ENCODE measurements at places on chromosomes 1 and 21. TPM values are rescaled to one million over a fixed set of nuclear protein-coding genes. Genes with fewer than 3 reads are reported as not detected.
A peak's percentile ranks its signal among the peaks of the same experiment; 100 is the strongest.

DEPDC1 gene
- total RNA-seq, result 1.7 TPM

VANGL2 gene
- total RNA-seq, result 11.0 TPM

COL8A2 gene
- 6.4 TPM for total RNA-seq

SPATA17 gene
- not detected for total RNA-seq

NR1I3 gene
- total RNA-seq, result not detected

PIP5K1A gene
- total RNA-seq, result 80.3 TPM

DNA sequence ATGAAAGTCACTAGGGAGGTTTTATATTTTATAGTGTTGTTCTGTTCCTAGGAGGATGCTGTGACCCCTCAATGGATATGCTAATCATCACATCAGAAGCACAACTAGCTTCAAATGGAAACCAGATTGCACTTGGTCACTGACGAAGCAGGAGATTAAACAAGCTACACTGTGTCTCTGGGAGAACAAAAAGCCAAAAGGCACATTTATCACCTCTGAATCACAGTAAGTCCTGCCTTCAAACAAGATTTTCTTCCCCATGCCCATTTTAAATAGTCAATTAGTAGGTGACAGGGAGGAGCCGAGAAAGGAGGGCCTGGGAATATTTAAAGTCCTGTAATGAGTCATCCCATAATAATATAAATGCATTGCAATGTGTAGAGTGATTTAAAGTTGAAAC, 38.1 kb downstream of the RGS2 start:
- H3K4me1 ChIP-seq, result no peaks in the 10 kb centered on the region
- H3K36me3 ChIP-seq, result no peaks in the 10 kb centered on the region
- no peak overlapping the region for H3K4me3 ChIP-seq
- no peak overlapping the region for H3K27ac ChIP-seq

GRCh38 chr1:30535595-30536325, 187.6 kb downstream of the MATN1 start:
- no peaks in the 10 kb centered on the region for H3K4me1 ChIP-seq
- no peaks in the 10 kb centered on the region for H3K36me3 ChIP-seq
- no peak overlapping the region for H3K27ac ChIP-seq
- H3K27me3 ChIP-seq, result no peaks in the 10 kb centered on the region
- no peak for DNase-seq

GRCh38 chr21:42652527-42653230, 742 bp upstream of the PDE9A start:
- H3K4me3 ChIP-seq, result peak overlapping the region; percentile 93
- peaks cover 30% of the 10 kb centered on the region for H3K4me1 ChIP-seq
- peak overlapping the region; percentile 57 for H3K27ac ChIP-seq
- no peaks in the 10 kb centered on the region for H3K36me3 ChIP-seq
- DNase-seq, result no peak
- no peaks in the 10 kb centered on the region for H3K27me3 ChIP-seq

DNA sequence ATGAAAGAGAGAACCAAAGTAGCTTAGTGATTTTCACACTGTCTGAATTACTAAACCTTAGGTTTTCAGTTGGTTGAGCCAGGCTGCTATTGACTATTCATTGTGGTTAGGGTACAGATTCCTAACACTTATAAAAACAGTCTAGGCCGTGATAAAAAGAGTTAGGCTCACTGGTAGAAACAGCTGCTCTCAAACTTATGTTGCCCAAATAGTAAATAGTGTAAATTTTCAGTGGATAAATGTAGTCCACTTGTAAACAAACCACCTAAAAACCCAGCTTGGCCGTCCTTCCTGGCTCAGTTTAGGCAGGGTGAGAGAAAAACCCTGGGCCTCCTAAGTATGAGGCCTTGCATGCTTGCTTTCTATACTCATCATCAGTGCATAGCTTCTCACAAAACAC, 34.9 kb downstream of the ARID1A start:
- H3K27ac ChIP-seq, result no peak overlapping the region
- H3K4me3 ChIP-seq, result no peak overlapping the region
- peaks cover 48% of the 10 kb centered on the region for H3K36me3 ChIP-seq

GRCh38 chr1:223253916-223254315, 110.1 kb downstream of the SUSD4 start:
- H3K36me3 ChIP-seq, result no peaks in the 10 kb centered on the region
- no peak for DNase-seq
- H3K4me1 ChIP-seq, result peaks cover 6% of the 10 kb centered on the region
- H3K27me3 ChIP-seq, result no peaks in the 10 kb centered on the region
- H3K4me3 ChIP-seq, result no peak overlapping the region
- no peak overlapping the region for H3K27ac ChIP-seq

- H3K27ac ChIP-seq, result no peak overlapping the region
- H3K4me1 ChIP-seq, result no peaks in the 10 kb centered on the region
- no peak for DNase-seq
- H3K27me3 ChIP-seq, result no peaks in the 10 kb centered on the region
- no peaks in the 10 kb centered on the region for H3K36me3 ChIP-seq
Measured at GRCh38 chr1:99051611-99052283, 47.1 kb upstream of the PLPPR5 start.

DNA sequence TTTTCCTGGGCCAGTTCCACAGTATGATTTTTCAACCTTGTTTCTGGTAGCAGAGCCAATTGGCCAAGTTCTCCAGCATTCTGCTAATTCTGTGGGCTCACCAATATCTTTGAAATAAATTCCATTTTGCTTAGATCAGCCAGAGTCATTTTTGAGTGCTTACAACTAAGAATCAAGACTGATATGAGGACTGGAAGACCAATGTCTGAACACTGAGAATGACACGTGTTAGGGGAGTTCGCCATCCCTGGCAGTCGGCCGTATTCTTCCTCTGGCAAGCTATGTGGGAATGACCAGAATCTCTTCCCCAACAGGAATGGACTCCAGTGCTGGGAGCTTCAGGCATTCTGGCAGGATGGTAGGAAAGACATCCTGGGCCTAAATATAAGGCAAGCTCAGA, 4.9 kb upstream of the TENT5C start:
- H3K27ac ChIP-seq, result no peak overlapping the region
- no peak overlapping the region for H3K4me3 ChIP-seq
- no peak for DNase-seq
- H3K36me3 ChIP-seq, result no peaks in the 10 kb centered on the region
- peaks cover 7% of the 10 kb centered on the region for H3K4me1 ChIP-seq

DNA sequence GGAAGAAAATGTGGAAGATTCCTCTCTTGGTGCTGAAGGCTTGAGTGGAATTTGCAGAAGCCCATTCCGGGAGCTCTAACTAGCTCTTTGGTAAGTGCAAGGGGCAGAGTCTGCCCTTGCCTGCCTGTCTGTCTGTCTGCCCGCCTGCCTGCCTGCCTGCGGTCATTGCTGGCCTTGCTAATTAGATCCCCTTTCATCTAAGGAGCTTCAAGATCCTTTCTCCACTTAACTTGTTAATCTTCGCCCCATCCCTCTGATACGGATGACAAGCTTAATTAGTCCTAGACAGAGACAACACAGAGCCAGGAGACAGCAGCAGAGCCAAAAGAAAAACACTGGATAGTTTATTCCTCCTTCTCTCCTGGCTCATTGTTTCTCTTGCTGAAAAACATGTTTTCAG, 80.2 kb upstream of the GADD45A start:
- no peaks in the 10 kb centered on the region for H3K36me3 ChIP-seq
- no peak overlapping the region for H3K27ac ChIP-seq
- no peaks in the 10 kb centered on the region for H3K4me1 ChIP-seq
- H3K27me3 ChIP-seq, result no peaks in the 10 kb centered on the region

DNA sequence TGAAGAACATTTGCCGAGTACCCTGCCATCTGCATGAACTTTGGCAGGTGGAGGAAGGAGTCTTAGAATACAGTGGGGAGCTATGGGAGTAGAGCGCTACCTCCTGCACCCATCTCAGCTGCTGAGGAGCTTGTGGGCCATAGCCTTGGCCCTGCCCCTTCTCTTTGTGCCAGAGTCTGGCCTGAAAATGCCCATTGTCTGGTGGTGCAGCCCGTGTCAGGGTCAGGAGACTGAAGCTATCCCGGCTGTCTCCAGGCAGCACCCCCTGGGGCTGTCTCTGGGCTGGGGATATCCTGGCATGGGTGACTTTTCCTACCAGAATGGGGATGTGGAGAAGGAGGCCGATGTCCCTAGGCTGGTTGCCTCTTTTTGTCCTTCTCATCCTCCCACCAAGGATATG, 7.3 kb downstream of the IPO13 start:
- peaks cover under 1% of the 10 kb centered on the region for H3K4me1 ChIP-seq
- no peaks in the 10 kb centered on the region for H3K36me3 ChIP-seq
- no peak for DNase-seq

DNA sequence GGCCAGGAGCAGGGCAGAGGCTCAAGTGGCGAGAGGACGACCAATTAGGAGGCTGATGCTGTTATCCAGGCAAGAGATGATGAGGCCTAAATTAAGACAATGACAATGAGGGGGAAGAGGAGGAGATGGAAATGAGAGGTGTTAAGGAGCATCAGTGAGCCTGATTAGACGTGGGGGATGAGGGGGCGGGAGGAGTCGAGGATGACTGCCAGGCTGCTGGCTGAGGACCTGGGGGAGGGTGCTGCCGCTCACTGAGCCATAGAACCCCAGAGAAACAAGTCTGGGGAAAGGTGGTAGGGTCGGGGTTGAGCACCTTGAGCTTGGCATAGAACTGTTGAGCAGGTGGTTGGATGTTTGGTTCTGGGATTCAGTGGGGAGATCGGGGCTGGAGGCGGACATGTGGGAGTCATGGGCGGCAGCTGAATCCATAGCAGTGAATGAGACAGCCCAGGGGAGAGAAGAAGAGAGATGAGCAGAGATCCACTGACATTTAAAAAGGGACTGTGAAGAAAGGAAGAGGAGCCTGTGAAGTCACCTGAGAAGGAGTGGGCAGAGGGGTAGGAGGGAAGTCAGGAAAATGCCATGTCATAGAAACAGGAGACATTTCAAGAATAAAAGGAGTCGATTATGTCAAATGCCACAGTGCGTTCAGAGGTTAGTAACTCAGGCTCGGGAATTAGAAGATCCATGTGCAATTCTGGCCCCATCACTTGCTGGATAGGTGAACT, 28.5 kb downstream of the DLGAP3 start:
- no peak for DNase-seq
- no peak overlapping the region for H3K4me3 ChIP-seq
- no peaks in the 10 kb centered on the region for H3K36me3 ChIP-seq
- no peak overlapping the region for H3K27ac ChIP-seq
- no peaks in the 10 kb centered on the region for H3K4me1 ChIP-seq

DNA sequence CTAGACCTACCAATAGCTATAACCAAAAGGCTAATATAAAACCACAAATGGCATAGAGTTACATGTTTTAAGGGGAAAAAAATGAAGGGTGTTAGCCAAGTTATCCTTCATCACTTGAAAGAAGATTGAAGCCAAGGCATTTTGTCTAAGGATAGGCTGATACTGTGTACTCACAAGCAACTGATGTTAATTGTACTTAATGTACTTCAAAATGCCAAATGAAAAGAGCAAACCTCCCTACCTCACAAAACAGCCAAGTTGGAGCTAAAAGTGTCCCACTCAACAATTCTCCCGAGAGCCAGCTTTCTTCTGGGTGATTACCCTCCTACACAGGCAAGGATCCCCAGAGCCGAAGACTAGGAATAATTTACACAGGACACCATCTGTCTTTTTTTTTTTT, 4.4 kb upstream of the IGSF3 start:
- H3K36me3 ChIP-seq, result no peaks in the 10 kb centered on the region
- H3K4me1 ChIP-seq, result peaks cover 8% of the 10 kb centered on the region
- H3K27me3 ChIP-seq, result no peaks in the 10 kb centered on the region
- H3K27ac ChIP-seq, result no peak overlapping the region
- no peak for DNase-seq

GRCh38 chr1:168767894-168768584, 39.0 kb upstream of the DPT start:
- no peak for DNase-seq
- H3K27ac ChIP-seq, result peak overlapping the region; percentile 1
- no peaks in the 10 kb centered on the region for H3K36me3 ChIP-seq
- no peak overlapping the region for H3K4me3 ChIP-seq
- H3K4me1 ChIP-seq, result peaks cover 6% of the 10 kb centered on the region

- H3K4me1 ChIP-seq, result no peaks in the 10 kb centered on the region
- no peaks in the 10 kb centered on the region for H3K36me3 ChIP-seq
- no peaks in the 10 kb centered on the region for H3K27me3 ChIP-seq
- DNase-seq, result no peak
- H3K27ac ChIP-seq, result no peak overlapping the region
- no peak overlapping the region for H3K4me3 ChIP-seq
Measured at GRCh38 chr21:45799765-45800338, 156.3 kb downstream of the PCBP3 start.

- no peak overlapping the region for H3K27ac ChIP-seq
- no peak overlapping the region for H3K4me3 ChIP-seq
- no peaks in the 10 kb centered on the region for H3K4me1 ChIP-seq
- DNase-seq, result no peak
- no peaks in the 10 kb centered on the region for H3K36me3 ChIP-seq
- H3K27me3 ChIP-seq, result no peaks in the 10 kb centered on the region
Measured at GRCh38 chr1:168974117-168974516, 132.4 kb upstream of the ATP1B1 start.

DNA sequence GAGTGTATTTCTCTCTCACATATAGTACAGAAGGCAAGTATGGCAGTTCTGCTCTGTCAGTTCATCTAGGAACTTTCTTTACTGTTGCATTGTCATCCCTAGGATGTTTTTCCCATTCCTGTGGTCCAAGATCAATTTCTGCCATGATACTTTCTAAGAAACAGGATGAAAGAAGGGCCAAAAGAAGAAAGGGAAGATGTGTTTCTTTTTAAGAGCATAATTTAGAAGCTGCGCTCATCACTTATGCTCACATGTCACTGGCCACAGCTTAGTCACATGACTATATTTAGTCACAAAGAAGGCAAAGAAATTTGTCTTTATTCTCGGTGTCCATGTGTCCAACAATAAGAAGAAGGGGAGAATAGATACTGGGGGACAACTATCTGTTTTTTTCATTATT, 7.0 kb upstream of the MAST2 start:
- H3K27me3 ChIP-seq, result no peaks in the 10 kb centered on the region
- H3K4me3 ChIP-seq, result no peak overlapping the region
- H3K27ac ChIP-seq, result no peak overlapping the region
- DNase-seq, result no peak
- H3K4me1 ChIP-seq, result no peaks in the 10 kb centered on the region
- no peaks in the 10 kb centered on the region for H3K36me3 ChIP-seq

- no peak for DNase-seq
- H3K36me3 ChIP-seq, result no peaks in the 10 kb centered on the region
Measured at GRCh38 chr1:216173376-216173995, 249.8 kb downstream of the USH2A start.

- no peaks in the 10 kb centered on the region for H3K4me1 ChIP-seq
- no peaks in the 10 kb centered on the region for H3K27me3 ChIP-seq
- no peak overlapping the region for H3K4me3 ChIP-seq
- no peaks in the 10 kb centered on the region for H3K36me3 ChIP-seq
Measured at GRCh38 chr1:61968869-61969268, 225.8 kb upstream of the L1TD1 start.

DNA sequence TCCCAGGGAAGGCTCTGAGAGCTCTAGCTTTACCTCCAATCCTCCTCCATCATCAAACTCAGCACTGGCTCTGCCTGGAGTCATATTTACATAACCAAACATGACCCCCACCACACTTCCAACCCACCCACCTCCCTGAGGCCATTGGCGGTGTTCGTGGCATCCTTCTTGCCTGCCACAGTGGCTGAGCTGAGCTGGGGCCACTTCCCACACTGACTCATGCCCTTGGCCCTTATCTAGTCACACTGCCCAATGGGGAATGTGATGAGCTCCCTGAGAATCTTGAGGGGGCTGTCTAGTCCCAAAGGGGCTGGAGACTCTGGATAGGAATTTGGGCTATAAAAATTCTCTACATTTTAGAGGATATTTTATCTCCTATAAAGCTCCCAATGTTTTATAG, 230.9 kb upstream of the IRF2BP2 start:
- no peak for DNase-seq
- no peak overlapping the region for H3K4me3 ChIP-seq
- H3K4me1 ChIP-seq, result peaks cover 14% of the 10 kb centered on the region
- no peaks in the 10 kb centered on the region for H3K36me3 ChIP-seq

- no peak overlapping the region for H3K4me3 ChIP-seq
- H3K4me1 ChIP-seq, result peaks cover 36% of the 10 kb centered on the region
- H3K27me3 ChIP-seq, result no peaks in the 10 kb centered on the region
- H3K27ac ChIP-seq, result no peak overlapping the region
- no peak for DNase-seq
Measured at GRCh38 chr1:26831546-26832248, 5.2 kb downstream of the ZDHHC18 start.

Measured in vagina (tissue), 2 donors.